GM12891 (cell line): ENCODE measurements at places on chromosomes 16 and 17.
A peak's percentile ranks its signal among the peaks of the same experiment; 100 is the strongest.

DNA sequence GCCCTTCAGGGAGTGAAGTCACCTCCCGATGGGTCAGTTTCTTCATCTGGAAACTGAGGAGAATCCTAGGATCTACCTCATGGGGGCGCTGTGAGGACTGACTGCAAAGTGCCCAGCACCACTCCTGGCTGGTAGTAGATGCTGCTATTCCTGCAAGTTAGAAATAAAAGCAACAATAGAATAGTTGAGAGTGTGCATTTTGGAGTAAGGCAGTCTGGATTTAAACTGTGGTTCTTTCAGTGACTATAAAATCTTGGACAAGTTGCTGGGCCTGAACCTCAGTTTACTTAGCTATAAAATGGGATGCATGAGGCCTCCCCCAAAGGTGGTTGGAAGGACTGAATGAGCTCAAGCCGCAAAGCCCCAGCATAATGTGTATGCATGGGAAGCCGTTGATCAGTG lies 70.6 kb downstream of the CYB5B start:
- no peak for DNase-seq

DNA sequence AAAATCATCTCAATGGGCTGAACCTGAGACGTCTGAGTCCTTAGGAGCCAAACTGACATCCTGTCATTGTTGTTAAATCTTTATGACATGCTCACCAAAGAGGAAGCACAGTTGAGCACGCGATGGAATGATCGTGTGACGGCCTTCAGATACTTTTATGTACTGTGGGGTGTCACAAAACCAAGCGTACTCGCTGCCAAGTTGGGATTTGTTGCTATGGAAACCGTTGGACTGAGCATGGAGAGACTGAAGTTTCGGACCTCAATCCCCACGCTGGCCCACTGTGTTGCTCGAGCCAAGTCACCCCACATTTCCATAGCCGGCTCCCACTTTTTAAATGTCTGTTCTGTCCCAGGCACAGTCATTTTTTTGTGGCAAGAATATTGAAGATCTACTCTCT lies 222.8 kb upstream of the SDK2 start:
- no peak for DNase-seq

DNA sequence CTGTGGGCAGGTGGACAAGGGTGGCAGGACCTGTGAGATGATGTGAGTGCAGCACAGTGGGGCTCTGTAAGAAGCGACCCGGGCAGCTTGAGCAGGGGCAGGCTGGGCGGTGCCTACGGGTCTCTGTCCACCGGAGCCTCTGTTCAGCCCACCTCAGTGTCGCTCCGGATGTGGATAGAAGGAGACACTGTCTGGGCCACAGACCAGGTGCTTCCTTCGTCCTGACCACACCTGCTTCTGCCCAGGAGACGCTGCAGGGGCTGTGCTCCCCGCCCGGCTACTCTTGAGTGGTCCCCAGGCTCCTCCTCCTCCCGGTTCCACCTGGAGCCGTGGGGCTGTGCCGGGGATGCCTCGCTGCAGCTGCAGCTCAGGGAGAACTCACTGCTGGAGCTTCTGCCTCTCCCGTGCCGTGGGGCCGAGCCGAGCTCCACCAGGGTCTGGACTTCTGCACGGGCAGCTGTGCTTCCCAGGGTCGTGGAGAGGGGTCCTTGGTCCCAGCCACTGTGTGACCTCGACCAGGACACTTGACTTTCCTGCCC lies 21.5 kb downstream of the METRNL start:
- DNase-seq: peak; percentile 66

DNA sequence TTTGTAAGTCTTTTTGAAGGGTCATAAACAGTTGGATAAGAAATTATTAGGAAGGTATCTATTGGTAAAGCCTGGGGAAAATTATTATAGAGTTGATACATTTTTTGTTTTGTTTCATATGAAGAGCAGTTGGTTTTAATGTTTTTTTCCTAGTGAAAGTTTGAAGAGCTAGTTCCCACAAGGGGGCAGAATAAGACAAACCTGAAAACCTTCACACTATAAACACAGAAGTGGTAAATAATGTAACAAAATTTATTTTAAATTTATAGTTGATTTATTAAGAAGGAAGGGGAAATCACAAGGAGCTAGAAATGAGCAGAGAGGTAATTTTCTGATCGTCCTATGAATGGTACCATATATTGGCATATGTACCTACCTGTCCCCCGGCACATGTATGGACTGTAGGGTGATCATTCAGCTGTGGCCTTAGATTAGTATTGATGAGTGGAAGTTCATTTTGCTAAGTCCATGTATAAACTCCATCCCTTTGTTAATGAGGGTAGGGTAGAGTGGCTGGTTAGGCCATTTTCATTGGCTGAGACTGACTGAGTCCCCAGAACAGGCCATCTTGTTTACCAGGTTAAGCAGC lies 116.3 kb downstream of the TANC2 start:
- DNase-seq: no peak

GRCh38 chr17:56184650-56185049 lies 31.4 kb downstream of the ANKFN1 start:
- no peak for DNase-seq

DNA sequence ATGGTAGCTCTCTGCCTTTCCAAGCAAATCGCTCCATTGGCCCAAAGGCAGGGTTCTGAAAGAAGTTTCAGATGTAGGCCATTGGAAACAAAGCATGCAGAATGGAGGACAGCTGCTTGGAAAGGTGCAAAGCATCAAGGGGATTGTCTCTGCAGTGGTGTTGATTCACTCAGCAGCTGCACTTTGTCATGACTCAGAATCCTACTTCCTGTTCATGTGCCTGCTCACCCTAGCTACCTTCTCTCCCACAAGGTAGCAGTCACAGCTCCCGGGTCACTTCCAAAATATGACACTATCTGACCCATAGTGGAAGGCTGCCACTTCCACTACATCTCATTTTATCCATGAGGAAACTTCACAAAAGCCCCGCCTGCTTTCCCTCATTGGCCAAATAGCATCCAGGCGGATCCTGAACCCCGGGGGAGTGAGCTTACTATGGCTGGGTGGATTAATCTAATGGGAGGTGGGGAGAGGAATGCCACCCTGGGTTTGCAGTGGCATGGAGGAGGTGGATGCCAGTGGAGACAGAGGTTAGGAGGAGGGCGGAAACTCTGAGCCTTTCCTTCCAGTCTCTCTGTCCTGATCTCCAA lies 74.7 kb upstream of the NKD1 start:
- no peak for DNase-seq

DNA sequence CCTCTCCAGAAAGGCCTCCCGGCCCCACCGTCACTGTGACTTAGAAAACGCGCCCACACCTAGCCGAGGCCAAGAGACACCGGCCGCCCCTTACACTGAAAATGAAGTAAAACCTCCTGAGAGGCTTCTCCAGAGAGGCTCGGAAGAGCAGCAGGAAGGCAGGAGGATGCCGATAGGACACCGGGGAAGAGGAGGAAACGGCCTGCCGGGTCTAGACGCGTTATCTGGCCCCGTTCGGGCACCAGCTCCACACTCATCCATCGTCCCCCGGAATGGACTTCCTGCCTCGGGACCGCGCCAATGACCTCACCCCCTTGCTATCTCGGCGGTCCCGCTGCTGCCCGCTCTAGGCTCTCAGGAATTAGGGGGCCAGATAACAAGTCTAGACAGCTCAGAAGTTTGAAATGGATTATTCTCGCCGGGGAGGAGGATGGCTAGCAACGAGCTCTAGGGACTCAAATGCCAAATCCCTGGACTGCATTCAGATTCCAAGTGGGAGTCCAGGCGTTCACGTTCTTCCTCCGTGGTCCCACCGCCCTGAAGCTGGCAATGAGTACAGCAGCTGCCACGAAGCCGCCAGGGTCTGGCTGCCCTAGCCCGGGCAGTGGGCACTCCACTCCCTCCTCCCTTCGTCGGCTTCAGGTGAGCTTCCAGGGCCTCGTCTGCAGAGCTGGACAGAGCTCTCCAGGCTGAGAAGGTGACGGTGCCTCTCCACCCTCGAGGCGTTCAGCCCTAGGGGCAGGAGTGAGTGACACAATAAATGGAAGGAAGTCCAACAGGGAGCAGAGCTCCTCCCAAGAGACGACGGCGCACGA lies 350.9 kb downstream of the FOXL1 start:
- no peak for DNase-seq

- DNase-seq: no peak
These were observed 34.2 kb downstream of the MPHOSPH6 start for GRCh38 chr16:82135844-82136243.

DNA sequence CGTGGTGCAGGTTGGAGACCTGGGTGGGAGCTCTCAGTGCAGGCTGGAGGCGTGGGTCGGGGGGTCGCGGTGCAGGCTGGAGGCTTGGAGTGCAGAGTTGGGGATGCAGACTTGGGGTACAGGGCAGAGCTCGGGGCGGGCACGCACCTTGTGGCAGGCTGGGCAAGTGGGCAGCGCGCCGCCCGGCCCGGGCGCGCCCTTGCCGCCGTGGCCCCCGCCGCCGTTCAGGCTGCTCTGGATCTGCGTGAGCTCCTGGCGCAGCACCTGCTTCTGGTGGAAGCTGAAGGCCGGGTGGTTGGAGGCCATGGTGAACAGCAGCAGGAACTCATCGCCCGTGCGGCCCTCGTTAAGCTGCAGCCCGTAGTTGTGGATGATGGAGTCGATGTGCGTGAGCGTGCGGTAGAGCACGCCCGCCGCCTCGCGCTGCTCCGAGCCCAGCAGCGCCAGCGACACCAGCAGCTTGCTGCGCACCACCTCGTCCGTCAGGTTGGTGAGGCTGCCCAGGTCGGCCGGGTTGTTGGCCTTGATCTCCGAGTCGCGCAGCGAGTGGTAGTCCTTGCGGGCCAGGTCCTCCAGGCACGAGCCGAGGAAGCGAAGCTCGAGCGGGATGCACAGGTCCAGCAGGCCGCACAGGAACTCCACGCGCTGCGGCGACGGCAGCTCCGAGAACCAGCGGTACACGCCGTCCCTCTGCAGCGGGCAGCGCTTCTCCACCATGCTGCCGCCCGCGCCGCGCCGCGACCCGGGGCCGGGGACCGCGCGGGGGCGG lies 1.1 kb downstream of the ZCCHC14 start:
- DNase-seq: no peak

- no peak for DNase-seq
These were observed 1.3 kb downstream of the NTAN1 start for GRCh38 chr16:15054357-15055140.

DNA sequence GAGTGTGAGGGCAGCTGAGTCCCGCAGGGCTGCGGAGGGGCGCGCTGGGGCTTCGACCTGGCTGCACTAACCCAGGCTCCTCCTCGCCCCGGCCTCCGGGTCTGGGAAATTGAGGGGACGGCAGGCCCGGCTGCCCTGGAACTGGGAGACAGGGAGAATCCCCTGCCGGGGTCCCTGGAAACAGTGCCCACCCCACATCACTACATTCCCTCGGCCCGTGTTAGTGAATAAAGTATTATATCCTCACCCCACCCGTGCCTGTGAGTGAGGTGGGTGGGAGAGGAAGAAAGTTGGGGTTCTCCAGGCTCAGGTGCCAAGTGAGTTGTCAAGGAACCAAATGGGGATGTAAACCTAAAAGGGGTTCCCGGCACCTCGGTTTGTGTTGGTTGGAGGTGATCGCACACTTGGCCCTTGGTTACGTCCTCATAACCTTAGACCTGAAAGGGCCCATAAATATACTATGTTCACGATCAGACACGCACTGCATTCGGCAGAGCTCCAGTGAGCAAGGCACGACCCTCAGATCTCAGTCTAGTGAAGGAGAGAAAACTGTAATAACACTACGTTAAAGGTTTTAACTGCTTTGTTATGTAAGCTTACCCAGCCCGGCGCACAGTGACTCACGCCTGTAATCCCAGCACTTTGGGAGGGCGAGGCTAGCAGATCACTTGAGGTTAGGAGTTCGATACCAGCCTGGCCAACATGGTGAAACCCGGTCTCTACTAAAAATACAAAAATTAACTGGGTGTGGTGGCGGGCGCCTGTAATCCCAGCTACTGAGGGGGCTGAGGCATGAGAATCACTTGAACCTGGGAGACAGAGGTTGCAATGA lies 11.2 kb downstream of the ZNF771 start:
- no peak for DNase-seq

DNA sequence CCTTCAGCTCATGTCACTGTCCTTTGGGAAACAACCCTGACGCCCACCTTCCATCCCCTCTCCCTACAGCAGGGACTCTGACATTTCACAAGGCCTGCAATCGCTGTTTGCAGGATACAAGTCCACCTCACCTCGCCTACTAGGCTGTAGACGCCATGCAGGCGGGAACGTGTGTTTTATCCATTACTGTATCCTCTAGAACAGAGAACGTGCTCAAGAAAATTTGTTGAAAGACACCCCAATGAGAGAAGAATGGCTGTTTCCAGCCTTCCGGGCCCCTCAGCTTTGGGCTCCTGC lies 1.5 kb upstream of the TTYH2 start:
- no peak for DNase-seq

- DNase-seq: no peak
These were observed 8.6 kb upstream of the DHRS13 start for GRCh38 chr17:28911411-28912045.

- no peak for DNase-seq
These were observed 20.8 kb upstream of the MYO15B start for GRCh38 chr17:75566834-75567233.

- no peak for DNase-seq
These were observed 157.9 kb downstream of the PITPNC1 start for GRCh38 chr17:67534941-67535340.

GRCh38 chr17:60435244-60436167 lies 13.2 kb downstream of the CHCT1 start:
- DNase-seq: peak; percentile 46

DNA sequence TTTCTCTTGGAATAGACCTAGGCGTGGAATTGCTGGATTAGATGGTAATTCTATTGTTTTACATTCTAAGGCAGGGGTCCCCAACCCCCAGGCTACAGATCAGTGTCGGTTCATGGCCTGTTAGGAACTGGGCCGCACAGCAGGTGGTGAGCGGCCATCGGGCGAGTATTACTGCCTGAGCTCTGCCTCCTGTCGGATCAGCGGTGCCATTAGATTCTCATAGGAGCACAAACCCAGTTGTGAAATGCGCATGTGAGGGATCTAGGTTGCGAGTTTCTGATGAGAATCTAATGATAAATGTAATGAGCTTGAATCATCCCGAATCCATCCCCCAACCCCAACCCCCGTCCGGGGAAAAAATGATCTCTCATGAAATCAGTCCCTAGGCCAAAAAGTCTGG lies 23.0 kb downstream of the NLRC5 start:
- DNase-seq: no peak

- DNase-seq: no peak
These were observed 30.8 kb downstream of the FANCA start for GRCh38 chr16:89785523-89786155.

GRCh38 chr17:72205357-72205756 lies 84.5 kb downstream of the SOX9 start:
- DNase-seq: no peak

GRCh38 chr17:57948169-57948554 lies 7.0 kb downstream of the CUEDC1 start:
- no peak for DNase-seq

GRCh38 chr17:73323409-73324159 lies 11.8 kb upstream of the CDC42EP4 start:
- DNase-seq: no peak

GRCh38 chr17:60729854-60730253 lies 52.2 kb downstream of the BCAS3 start:
- DNase-seq: no peak
